Stomach (tissue), 19 donors: ENCODE measurements at places on chromosomes 12 and 14. TPM values are rescaled to one million over a fixed set of nuclear protein-coding genes. Genes with fewer than 3 reads are reported as not detected.

DNA sequence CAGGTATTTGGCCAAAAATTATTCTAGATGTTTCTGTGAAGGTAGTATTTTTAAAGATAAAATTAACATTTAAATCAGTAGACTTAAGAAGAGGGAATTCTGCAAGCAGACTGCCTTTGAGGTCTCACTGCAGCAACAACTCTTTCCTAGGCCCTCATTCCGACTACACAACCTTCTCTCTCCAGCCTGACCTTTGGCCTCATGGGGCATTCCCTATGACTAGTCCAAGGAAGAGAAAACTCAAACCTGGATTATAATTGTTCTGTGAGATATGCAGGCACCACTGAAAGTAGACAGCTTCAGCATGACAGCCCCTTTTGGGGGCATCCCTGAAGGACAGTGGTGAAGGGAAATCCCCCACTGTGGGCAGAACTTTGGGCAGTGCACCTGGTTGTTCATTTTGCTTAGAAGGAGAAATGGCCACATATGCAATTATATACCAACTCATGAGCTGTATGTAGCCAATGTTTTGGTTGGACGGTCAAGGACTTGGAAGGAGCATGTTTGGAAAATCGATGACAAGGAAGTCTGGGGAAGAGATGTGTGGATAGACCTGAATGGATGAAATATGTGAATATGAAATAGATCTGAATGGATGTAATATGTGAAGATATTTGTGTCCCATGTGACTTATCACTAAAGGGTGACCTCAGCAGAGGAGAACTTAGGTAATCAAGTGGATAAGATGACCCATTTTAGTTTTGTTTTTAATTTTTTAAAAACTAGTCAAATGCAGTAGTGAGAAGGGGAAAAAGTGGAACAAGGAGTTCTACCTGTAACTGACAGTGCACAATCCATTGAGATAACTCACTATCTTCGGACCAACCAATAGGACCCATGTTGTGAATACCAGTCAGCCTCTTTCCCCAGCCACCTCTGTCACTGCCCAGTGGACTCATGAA is 233.3 kb upstream of the FOXN3 start:
- no peaks in the 10 kb centered on the region for H3K36me3 ChIP-seq
- no peak overlapping the region for H3K4me3 ChIP-seq
- H3K27ac ChIP-seq = no peak overlapping the region
- peaks cover 25% of the 10 kb centered on the region for H3K4me1 ChIP-seq

DNA sequence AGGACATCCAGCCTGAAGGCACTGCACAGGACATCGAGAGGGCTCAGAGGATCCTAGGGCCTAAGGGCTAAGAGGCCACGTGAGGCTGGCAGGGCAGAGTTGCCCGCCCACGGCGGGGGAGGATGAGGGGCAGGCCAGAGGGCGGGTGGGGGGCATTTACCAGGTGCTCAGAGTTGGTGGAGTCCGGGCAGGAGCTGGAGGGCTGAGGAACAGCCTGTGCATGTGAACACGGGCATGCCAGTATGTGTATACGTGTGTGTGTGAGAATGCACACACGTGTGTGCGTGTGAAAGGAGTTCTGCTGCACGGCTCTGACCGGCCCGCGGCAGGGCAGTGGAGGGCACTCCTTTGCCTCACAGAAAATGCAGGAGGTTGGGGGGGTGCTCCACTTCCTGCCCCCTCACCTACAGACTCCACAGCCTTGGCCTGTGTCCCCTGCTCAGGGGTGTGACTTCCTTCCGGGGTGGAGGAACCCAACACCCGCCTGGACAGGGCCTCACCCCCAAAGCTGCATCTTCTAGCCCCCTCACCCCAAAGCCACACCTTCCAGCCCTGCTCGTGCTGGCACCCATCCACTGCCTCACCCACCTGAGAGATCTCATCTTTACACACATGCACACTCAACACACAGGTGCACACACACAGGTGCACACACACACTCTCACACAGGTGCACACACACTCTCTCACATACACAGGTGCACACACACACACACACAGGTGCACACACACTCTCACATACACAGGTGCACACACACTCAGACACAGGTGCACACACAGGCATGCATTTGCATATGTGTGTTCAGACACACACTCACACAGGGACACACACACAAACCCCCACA is 11.8 kb upstream of the GPR132 start:
- H3K36me3 ChIP-seq = no peaks in the 10 kb centered on the region
- no peaks in the 10 kb centered on the region for H3K4me1 ChIP-seq
- no peak overlapping the region for H3K27ac ChIP-seq

DNA sequence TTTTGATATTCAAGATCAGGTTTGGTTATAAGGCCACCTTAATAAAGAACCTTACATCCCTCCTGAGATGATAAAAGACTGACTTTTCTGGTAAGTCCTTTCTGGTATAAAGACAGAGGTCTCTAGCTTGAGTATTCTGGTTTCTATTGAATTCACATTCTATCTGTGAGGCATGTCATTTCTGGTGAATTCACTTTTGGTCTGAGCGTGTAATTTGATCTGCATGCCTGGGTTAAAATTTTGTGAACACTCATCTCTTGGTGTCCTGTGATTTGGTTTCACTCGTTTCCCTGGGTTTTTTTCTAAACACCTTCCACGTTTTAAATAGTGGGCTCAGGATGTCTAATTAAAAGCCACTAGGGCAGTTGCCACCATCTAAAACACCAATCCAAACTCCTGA is 12.2 kb downstream of the EIF5 start:
- peaks cover 34% of the 10 kb centered on the region for H3K36me3 ChIP-seq
- no peak overlapping the region for H3K4me3 ChIP-seq
- H3K27me3 ChIP-seq = no peaks in the 10 kb centered on the region
- no peak overlapping the region for H3K27ac ChIP-seq
- no peak for DNase-seq

DNA sequence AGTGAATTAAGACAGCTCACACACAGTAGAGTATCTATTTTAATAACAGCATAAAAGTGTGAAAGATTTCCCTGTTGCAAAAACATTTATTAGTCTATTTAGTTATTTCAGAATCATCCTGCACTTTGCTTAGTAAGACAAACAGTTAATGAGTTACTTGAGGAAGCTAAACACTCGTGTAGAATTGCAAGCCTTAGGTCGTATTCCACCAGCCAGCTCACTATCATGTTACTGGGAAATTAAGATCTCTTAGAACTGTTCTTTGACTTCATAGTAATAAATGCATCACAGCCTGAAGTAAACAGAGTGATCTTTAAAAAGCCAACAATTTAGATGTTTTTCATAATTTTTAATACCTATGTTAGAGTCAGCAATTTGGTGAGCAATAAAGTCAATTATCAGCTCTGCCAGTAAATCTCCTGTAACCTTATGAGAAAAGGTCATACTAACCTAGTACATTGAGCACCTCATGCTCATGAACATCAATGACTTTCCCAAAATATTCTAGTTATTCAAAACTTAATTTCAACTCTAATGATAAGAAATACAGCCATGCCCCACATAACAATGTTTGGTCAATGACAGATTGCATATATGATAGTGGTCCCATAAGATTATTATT is 26.7 kb upstream of the ETNK1 start:
- H3K4me1 ChIP-seq = no peaks in the 10 kb centered on the region
- H3K4me3 ChIP-seq = no peak overlapping the region
- no peaks in the 10 kb centered on the region for H3K27me3 ChIP-seq
- H3K36me3 ChIP-seq = no peaks in the 10 kb centered on the region

GRCh38 chr12:22318108-22318737 is 16.3 kb downstream of the ST8SIA1 start:
- H3K27ac ChIP-seq = no peak overlapping the region
- no peak overlapping the region for H3K4me3 ChIP-seq
- H3K36me3 ChIP-seq = no peaks in the 10 kb centered on the region
- no peak for DNase-seq
- H3K4me1 ChIP-seq = no peaks in the 10 kb centered on the region
- no peaks in the 10 kb centered on the region for H3K27me3 ChIP-seq

DNA sequence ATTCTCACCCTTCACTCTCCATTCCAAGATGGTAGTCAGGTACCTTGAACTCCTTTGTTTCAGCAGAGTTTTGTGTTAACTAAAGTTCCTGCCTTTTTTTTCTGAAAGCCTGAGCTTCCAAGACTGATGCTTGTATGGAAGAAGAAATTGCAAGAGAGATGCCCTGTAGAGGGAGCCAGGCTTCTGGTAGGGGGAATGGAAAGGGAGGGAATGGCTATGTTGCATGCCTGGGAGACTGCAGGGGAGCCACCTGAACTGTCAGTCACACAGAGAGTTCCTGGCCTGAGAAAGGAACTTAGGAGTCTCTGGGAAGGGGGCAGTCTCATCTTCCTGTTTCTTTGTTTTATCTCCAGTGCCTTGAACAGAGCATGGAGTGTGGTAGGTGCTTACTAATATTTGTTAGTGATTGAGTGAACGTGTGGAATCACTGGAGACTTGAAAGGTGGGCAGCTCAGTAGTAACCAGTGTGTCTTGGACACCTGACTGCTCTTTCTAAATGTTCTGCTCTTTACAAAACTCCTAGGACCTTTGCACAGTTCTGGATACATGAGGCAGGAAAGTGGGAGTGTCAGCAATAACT is 132.2 kb downstream of the ANO4 start:
- no peak for DNase-seq
- H3K27me3 ChIP-seq = no peaks in the 10 kb centered on the region
- no peak overlapping the region for H3K27ac ChIP-seq
- H3K4me1 ChIP-seq = no peaks in the 10 kb centered on the region
- no peak overlapping the region for H3K4me3 ChIP-seq
- no peaks in the 10 kb centered on the region for H3K36me3 ChIP-seq

DNA sequence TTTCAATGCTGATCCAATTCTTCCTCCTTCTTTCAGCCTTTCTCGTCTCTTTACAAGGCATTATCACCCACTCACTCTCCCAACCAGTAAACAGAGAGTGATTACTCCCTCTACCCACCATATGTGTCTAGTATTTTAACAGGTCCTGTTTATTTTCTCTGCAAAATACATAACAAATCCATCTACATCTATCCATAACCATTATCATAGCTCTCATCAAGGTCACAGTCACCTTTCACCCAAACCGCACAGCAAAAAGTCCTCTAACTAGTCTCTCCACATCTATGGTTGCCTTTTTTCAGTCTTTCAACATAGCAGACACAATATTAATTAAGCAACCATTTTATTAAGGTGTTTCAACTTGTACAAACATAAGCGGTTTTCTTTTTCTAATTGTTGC is 21.9 kb upstream of the RERG start:
- H3K4me1 ChIP-seq = no peaks in the 10 kb centered on the region
- no peak overlapping the region for H3K27ac ChIP-seq
- H3K4me3 ChIP-seq = no peak overlapping the region

DNA sequence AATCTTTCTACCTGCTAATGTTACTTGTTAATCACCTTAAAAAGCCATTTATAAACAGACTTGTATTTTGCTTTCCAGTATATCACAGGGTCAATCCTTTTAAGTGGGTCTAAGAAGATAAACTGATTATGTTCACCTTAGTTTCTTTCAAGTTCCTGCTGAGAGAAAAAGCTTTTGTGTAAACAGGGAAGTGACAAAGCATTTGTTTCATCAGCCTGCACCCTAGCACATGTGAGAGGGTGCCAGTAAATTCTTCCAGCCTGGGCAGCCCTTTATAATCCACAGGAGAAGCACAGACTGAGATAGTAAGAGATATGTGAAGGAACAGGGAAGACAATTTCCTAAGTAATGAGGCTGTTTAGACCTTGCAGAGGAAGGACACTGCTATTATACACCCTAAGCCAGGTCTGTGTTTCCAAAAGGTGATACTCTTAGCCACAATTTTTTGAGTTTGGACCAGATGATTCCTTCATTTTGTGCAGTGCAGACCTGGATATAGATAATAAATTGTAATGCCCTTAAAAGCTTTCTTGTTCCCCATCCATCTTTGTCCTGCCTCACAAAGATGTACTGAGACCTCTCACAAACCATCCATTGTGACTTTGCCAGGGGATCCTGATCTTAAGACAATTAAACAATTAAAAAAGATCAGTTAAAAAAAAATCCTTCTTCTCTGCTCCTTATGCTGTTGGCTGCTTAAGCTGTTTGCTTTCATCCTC is 150.7 kb downstream of the KTN1 start:
- H3K4me1 ChIP-seq = peaks cover 5% of the 10 kb centered on the region
- peak overlapping the region; percentile 60 for H3K27ac ChIP-seq
- H3K4me3 ChIP-seq = no peak overlapping the region
- peak; percentile 47 for DNase-seq

DNA sequence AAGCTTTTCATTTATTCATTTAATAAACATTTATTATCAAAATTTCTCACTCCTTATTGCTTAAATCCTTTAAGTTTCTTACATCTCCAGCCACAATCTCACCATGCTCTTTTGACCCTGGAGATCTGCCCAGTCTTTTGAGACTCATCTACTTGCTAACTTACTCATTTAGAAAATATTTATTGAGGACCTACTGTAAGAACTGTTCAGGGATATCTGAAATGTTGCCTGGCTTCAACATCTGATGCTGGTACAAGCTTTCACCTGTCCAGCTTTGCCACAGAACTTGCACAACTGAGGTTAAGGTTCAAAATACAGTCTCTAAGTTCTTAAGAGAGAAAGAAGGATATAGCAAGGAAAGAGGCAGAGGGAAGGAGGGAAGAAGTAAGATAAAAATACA is 17.5 kb upstream of the GXYLT1 start:
- H3K4me3 ChIP-seq = no peak overlapping the region
- no peaks in the 10 kb centered on the region for H3K4me1 ChIP-seq
- H3K27me3 ChIP-seq = no peaks in the 10 kb centered on the region
- no peak overlapping the region for H3K27ac ChIP-seq
- peaks cover 31% of the 10 kb centered on the region for H3K36me3 ChIP-seq

- peaks cover 64% of the 10 kb centered on the region for H3K4me1 ChIP-seq
- no peak overlapping the region for H3K4me3 ChIP-seq
- DNase-seq = peak; percentile 65
- no peaks in the 10 kb centered on the region for H3K36me3 ChIP-seq
- no peaks in the 10 kb centered on the region for H3K27me3 ChIP-seq
- no peak overlapping the region for H3K27ac ChIP-seq
These were observed 27.2 kb downstream of the JDP2 start for GRCh38 chr14:75454963-75455546.

- H3K4me1 ChIP-seq = peaks cover 78% of the 10 kb centered on the region
- no peak overlapping the region for H3K4me3 ChIP-seq
- no peak for DNase-seq
- peaks cover 16% of the 10 kb centered on the region for H3K36me3 ChIP-seq
- H3K27ac ChIP-seq = peak overlapping the region; percentile 28
- no peaks in the 10 kb centered on the region for H3K27me3 ChIP-seq
These were observed 12.3 kb downstream of the EMP1 start for GRCh38 chr12:13208533-13209435.

Gene INHBC
- not detected for polyA plus RNA-seq

Gene KCNA1
- polyA plus RNA-seq = not detected

Gene HSPB8
- 20.9 TPM for polyA plus RNA-seq

Gene MYH7
- polyA plus RNA-seq = 4.9 TPM

Gene SMIM41
- 6.5 TPM for polyA plus RNA-seq
